ENCODE measurements at places on chromosomes 3 and 15. TPM values are rescaled to one million over a fixed set of nuclear protein-coding genes. Genes with fewer than 3 reads are reported as not detected.

DNA sequence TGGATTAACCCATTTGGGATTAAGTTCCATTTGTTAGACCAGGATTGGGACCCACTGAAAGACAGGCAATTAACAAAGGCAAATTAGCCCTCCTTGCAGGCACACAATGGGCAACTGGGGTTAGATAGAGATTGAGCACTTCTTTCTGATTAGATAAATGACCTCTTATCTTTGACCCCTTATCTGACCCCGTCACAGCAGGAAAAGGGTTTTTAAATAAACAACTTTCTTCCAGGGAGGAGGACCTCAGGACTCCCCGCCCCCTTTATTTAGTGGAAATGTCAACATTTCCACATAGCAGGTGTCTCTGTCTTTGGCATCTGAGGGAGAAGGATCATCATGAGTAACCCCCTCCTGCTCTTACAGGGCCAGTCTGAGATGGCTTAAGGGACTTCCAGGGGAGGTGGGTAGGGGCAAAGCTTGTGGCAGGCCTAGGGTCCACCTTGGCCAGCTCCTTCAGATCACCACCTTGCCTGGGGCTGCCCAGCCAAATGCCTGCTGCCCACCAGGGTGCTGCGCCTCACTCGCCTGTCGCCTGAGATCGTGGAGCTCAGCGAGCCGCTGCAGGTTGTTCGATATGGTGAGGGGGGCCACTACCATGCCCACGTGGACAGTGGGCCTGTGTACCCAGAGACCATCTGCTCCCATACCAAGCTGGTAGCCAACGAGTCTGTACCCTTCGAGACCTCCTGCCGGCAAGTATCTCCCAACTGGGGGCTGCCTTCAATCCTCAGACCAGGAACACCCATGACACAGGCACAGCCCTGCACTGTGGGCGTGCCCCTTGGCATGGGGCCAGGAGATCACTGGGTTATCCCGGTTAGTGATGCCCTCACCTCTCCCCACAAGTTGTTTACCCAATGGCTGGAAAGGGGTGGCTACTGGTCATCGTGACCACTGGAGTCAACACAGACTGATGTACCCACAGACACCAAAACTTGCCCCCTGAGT is 2.6 kb upstream of the WDR6 start:
- no peak for DNase-seq

DNA sequence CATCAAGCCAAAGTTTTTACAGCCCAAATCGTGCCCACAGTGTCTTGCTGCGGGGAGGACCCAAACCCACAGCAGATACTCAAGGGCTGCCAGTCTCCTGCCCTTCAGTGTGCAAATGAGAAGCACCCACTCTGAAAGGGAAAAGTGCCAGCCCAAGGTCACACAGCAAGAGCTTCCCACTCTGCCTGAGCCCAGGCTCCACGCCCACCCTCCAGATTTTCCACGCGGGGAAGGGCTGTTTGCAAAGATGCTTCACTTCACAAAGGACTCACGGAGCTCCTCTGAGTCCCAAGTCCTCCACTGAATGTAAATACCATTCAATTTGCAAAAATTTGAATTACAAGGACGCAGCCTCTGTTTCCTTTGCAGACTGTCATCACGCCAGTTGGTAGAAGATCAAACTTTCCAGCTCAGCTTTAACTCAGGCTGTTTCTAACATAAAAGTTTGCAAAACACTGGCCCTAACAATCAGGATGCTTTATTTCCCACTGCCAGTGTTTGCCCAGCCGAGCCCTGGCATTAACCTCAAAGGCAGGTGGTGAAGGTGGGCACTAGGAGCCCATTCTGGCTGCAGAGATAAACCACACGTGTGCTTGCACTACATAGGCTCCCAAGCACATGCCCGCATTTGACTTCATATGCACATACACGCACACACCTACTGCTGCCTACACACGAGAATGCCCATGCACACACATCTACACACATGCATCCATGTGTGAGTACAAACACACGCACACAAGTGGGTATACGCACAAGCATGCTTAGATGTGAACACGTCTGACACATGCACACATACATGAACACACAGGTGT is 7.6 kb downstream of the CACNA2D2 start:
- no peak for DNase-seq

- DNase-seq, result no peak
Observed at GRCh38 chr15:95825671-95826411, 504.7 kb upstream of the NR2F2 start.

GRCh38 chr15:34470091-34470490 is 32.5 kb upstream of the GOLGA8A start:
- no peak for DNase-seq

GRCh38 chr3:7504886-7505775 is 644.2 kb downstream of the GRM7 start:
- no peak for DNase-seq

GOLGA6B gene
- 0.09 TPM for polyA plus RNA-seq

AHSG gene
- polyA plus RNA-seq, result 0.33 TPM

XCR1 gene
- 0.20 TPM for polyA plus RNA-seq

All from renal cortex interstitium (tissue), 15 donors.